Skin of body (tissue), 3 donors: ENCODE measurements at places on chromosomes 5 and 9.

- DNase-seq = no peak
Measured at GRCh38 chr9:90447773-90448172, 194.9 kb downstream of the DIRAS2 start.

- no peak for DNase-seq
Measured at GRCh38 chr5:135365281-135365680, 33.8 kb downstream of the MACROH2A1 start.

DNA sequence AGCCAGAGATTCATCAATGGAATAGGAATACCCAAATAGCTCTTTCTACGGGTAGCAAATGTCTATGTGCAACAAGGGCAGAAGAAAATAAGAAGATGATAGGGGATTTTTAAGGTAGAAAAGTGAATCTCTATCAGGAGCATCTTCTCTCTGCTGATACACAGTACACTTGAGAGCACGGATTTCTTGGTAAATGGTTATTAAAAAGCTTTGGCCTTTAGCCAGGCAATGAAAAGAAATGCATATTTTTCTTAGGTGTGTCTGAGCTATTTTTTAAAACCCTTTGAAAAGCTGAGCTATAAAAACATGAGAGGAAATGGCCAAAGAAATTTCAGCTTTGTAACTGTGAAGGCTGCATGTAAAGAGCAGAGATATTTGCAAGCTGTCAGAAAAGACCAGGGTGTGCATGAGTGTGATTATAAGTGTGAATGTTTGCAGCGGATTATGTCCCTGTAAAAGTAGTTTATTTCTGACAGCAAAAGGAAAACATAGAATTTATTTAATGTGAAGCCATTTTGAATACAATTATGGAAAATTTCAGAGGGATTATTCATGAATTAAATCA lies 487.1 kb upstream of the PIK3R1 start:
- DNase-seq = no peak

- no peak for DNase-seq
Measured at GRCh38 chr5:131296213-131296672, 32.4 kb downstream of the CDC42SE2 start.

GRCh38 chr9:126411225-126411947 lies 84.8 kb downstream of the MVB12B start:
- DNase-seq = peak; percentile 7

DNA sequence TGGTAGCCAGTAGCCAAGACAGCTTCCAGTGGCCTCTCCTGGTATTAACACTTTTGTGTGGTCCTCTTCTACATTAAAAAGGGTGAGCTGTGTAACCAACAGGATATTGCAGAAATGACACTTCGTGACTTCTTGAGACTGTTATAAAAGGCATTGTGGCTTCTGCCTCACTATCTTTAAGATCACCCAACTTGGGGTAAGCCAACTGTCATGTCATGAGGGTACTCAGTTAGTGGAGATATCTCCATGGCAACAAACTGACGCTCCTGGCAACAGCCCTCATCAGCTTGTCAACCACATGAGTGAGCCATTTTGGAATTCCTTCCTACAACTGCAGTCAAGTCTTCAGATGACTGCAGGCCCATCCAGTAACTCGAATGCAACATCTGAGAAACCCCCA lies 121.7 kb downstream of the DEPDC1B start:
- DNase-seq = no peak

DNA sequence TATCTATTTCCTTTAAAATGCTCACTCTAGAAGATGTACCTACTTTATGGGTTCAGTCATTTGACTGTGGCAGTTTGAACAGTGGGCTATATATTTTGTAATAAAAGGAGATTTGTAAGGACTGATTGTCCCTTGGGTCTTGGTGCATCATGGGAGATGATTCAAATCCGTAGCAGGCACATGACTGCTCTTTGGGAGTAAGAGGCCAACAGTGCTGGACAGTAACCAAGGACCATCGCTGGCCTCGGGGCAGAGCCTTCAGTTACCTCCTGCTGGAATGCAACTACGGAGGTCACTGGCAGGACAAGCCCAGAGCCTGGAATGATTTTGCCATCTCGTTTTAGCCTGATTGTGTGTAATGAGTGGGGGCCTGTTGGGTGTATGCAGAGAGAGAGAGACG lies 7.0 kb upstream of the MAMDC2 start:
- DNase-seq = no peak

- DNase-seq = no peak
Measured at GRCh38 chr9:98927724-98928123, 16.0 kb upstream of the COL15A1 start.

DNA sequence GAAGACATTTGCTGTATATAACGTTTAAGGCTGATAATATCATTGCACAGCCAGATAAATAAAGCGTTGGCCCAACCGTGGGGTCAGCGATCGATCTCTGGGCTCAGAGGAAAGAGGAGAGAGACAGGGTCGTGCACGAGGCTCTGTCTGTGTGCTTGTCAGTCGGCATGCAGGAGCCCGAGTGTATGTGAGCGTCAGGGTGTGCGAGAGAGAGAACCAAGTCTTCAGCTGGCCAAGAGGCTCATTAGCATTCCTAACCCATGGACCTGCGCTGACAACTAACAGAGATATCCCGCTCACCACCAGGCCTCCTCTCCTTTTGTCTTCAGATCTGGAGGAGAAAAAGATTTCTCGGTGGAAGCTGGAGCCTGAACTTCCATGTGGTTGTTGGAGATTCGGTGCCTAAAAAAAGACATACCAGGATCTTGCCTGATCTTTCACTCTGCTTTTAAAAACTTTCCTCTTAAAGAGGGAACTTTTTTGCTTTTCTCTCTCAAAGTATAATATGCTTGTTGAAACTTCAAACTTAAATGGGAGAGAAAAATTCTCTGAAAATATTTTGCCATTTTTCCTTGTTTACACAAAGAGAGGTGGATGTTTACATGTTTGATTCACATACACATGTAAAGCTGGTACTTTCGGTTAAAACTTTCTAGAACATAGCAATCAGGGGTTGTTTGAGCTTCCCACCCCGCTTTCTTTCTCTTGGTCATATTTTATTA lies 16.5 kb downstream of the NR2F1 start:
- no peak for DNase-seq

DNA sequence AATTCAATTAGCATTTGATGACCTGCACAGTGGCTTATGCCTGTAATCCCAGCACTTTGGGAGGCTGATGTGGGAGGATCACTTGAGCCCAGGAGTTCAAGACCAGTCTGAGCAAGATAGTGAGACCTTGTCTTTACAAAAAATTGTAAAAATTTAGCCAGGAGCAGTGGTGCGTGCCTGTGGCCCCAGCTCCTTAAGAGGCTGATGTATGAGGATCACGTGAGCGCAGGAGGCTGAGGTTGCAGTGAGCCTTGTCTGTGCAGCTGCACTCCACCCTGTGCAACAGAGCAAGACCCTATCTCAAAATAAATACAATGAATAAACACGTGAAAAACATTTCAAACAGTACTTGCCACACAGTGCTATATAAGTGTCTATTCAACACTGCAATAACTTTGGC lies 4.2 kb downstream of the ABCA1 start:
- no peak for DNase-seq

DNA sequence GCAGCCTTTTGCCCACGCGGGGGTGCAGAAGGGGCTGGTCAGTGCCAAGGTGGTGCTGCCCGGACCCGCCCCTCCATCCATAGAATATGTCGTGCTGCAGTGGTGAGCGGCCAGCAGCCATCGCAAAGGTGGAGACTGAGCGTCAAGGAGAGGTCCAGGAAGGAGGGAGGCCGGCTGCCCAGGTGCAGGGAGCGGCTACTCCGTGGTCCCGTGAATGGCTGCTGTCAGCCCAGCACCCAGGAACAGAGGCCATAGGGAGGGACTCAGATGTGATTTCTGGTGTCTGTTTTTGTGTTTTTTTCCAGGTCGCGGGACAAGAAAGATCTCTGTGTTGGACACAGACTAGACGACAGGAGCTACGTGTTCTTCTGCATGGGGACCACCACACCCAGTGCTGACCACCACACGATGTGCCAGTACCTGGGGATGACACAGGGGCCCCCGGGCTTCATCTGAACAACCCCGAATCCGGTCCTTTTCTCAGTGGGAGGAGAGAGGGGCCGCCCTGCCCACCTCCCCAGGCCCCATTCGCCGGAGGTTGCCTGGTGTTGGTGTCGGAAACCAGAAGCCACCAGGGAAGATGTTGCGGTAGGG lies 29.0 kb downstream of the PAEP start:
- no peak for DNase-seq

DNA sequence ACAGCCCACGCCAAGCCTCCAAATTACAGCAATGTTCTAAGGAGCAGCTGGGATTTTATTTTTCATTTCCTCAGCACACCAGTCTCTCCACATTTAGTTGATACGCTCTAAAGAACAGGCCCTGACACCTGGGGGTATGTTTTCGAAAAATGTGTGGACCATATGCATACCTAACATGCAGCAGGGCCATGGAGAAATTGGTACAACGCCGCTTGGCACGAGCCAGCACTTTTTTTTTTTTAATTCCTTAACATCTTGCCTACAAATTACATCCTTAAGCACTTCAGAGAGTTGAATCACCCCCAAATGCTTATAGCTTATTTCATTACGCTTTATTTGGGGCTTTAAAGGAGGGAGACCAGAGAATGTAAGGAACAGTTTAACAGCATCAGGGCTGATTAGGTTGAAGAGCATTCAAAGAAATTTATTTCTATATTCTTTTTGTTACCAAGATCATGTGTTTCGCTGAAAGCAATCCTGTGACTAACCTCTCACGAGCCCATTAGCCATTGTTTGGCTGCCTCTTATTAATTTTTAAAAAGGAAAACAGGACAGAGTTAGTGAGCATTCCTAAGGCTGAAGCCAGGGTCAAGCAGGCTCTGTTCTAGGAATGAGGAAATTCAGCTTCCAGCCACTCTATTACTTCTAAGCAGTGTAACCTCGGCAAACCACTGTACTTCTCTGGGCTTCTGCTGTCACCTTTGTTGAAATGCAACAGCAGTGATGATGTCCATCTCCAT lies 173.8 kb downstream of the ACTL7B start:
- DNase-seq = peak; percentile 10

DNA sequence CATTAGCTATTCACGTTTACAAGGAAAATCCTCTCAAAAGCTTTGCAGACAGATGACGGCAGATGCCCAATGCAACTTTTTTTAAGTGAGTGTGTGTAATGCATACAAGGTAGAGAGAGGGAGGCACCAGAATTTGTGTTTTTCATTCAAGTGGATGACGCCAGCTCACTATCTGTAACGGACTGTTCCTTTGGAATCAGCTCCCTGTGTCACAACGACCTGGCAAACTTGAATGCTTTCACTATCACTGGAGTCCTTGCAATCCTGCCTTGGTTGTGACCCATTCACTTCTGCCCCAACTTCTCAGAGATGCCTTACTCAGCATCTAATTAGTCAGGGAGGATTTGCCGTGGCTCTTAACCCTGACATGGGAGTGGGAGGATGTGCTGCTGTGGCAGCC lies 148.5 kb downstream of the BNC2 start:
- DNase-seq = no peak
